ENCODE measurements at places on chromosomes 11 and 22.

GRCh38 chr11:124970925-124971324 is 16.9 kb downstream of the CCDC15 start:
- H3K27me3 ChIP-seq = no peaks in the 10 kb centered on the region
- H3K4me3 ChIP-seq = no peak overlapping the region
- no peaks in the 10 kb centered on the region for H3K36me3 ChIP-seq
- H3K4me1 ChIP-seq = no peaks in the 10 kb centered on the region
- no peak overlapping the region for H3K27ac ChIP-seq

DNA sequence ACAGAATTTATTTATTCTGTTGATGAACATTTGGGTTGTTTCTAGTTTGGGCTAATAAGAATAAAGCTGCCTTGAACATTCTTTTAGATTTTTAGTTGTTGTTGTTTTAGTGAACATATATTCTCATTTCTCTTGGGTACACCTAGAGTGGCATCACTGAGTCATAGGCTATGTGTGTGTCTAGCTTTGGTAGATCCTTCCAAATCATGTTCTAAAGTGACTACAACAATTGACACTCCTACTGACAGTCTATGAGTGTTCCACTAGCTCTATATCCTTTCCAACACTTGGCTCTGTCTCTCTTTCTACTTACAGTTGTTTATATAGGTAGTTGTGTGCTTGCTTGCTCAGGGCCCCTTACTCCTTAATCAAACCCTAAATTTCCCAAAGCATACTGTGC is 346.0 kb upstream of the NCAM1 start:
- H3K27ac ChIP-seq = no peak overlapping the region
- H3K36me3 ChIP-seq = no peaks in the 10 kb centered on the region
- H3K27me3 ChIP-seq = peaks cover 6% of the 10 kb centered on the region
- H3K4me1 ChIP-seq = no peaks in the 10 kb centered on the region

DNA sequence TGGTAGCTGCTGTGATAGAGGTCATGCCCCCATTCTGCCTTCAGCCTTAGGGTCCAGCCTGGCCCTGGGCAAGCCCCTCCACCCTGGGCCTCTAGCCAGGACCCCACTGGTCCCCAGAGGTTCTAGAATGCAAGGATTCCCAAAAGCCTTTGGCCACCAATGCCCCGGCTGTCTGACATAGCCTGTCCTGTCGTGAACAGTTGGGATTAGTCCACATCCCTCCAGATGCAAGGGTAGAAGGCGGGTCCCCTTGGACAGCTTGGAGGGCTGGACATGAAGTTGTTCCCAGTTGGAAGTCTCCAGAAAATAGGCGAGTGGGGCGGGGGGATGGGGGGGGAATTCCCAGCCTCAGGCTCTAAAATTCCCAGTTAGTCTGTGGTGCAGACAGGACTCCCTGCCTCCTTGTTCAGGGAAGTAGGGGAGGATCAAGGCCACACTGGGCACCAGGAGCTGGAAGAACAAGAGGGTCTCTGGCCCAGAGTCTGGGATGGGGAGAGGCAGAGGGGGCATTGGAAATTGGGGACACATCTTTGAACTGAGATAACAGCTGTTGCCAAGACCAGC is 5.2 kb upstream of the ADORA2A start:
- no peak overlapping the region for H3K27ac ChIP-seq
- no peak overlapping the region for H3K4me3 ChIP-seq
- DNase-seq = no peak
- no peaks in the 10 kb centered on the region for H3K36me3 ChIP-seq
- peaks cover 28% of the 10 kb centered on the region for H3K4me1 ChIP-seq

- H3K36me3 ChIP-seq = no peaks in the 10 kb centered on the region
- H3K27me3 ChIP-seq = no peaks in the 10 kb centered on the region
- H3K4me3 ChIP-seq = no peak overlapping the region
- no peak for DNase-seq
These were observed 4.6 kb upstream of the CD6 start for GRCh38 chr11:60966890-60967289.
